ENCODE measurements at places on chromosomes 5 and 9. TPM values are rescaled to one million over a fixed set of nuclear protein-coding genes. Genes with fewer than 3 reads are reported as not detected.

- DNase-seq, result no peak
- peaks cover 73% of the 10 kb centered on the region for H3K27me3 ChIP-seq
- H3K36me3 ChIP-seq, result no peaks in the 10 kb centered on the region
- no peaks in the 10 kb centered on the region for H3K4me1 ChIP-seq
- no peak overlapping the region for H3K4me3 ChIP-seq
- no peak overlapping the region for H3K27ac ChIP-seq
These were observed 6.0 kb downstream of the ISL1 start for GRCh38 chr5:51389288-51389576.

- H3K27ac ChIP-seq, result no peak overlapping the region
- DNase-seq, result no peak
- no peaks in the 10 kb centered on the region for H3K36me3 ChIP-seq
- no peaks in the 10 kb centered on the region for H3K27me3 ChIP-seq
- H3K4me3 ChIP-seq, result no peak overlapping the region
These were observed 404.0 kb upstream of the GRIA1 start for GRCh38 chr5:153086486-153086885.

GRCh38 chr5:173780235-173781234, 107.6 kb upstream of the CPEB4 start:
- no peak for DNase-seq
- H3K4me3 ChIP-seq, result no peak overlapping the region
- no peak overlapping the region for H3K27ac ChIP-seq
- H3K4me1 ChIP-seq, result peaks cover 25% of the 10 kb centered on the region
- no peaks in the 10 kb centered on the region for H3K27me3 ChIP-seq

DNA sequence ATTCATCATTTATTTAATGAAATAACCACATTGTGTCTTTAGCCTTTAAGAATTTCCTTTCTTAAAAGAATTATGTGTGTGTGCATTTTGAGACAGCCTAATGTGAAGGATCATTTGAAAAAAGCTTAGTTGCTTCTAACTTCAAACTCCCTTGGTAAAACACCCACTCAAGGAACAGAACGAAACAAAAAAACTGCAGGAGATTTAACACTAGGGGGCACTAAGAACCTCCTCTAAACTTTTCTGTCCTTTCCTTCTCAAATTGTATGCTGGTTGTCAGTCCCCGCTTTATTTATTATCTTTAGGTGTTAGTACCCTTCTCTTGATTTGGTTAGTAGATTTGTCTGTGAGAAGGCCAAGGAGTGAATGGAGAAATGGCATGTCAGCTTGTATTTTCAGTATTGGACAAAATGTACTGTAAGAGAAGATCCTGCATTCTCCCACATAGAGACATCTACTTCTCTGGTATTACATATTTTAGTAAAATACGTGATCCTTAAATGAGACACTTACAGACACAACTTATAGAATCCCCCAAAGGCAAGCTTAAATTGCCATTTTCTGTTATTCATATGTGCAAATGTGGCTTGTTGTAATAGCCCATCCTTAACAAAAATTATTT, 229.7 kb downstream of the MRPS30 start:
- no peaks in the 10 kb centered on the region for H3K4me1 ChIP-seq
- H3K27ac ChIP-seq, result no peak overlapping the region
- no peaks in the 10 kb centered on the region for H3K36me3 ChIP-seq
- no peak overlapping the region for H3K4me3 ChIP-seq

DNA sequence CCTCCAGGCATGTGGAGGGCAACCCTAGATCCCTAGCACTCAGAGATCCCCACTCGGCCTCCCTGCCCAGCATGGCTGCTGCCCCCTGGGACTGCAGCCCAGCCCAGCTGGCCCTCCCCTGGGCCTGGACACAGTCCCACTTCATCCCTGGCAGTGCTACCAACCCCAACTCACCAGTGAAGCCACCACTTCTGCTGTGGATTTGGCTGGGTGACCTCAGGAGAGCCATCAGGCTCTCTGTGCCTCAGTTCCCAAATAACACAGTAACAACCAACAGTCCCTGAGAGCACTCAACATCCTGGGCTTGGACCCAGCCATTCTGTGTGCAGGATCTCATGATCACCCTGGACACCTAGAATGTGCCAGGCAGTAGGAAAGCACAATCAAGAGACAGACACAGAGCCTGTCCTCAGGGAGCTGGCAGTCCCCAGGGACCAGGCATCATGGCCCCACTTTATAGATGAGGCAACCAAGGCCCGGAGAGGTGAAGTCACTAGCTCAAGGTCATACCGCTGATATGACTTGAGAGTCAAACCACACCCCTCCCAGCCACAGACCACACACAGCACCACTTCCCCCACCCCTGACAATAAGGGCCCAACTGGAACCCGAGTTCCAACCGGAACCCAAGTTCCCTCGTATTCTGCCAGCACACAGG, 4.7 kb upstream of the PSMB7 start:
- H3K36me3 ChIP-seq, result peaks cover 3% of the 10 kb centered on the region
- H3K27ac ChIP-seq, result no peak overlapping the region
- H3K4me1 ChIP-seq, result peaks cover 3% of the 10 kb centered on the region
- H3K4me3 ChIP-seq, result no peak overlapping the region
- no peak for DNase-seq
- no peaks in the 10 kb centered on the region for H3K27me3 ChIP-seq

- H3K4me1 ChIP-seq, result no peaks in the 10 kb centered on the region
- no peaks in the 10 kb centered on the region for H3K36me3 ChIP-seq
- no peak overlapping the region for H3K27ac ChIP-seq
- DNase-seq, result no peak
These were observed 38.0 kb downstream of the ZNF622 start for GRCh38 chr5:16427587-16427986.

DNA sequence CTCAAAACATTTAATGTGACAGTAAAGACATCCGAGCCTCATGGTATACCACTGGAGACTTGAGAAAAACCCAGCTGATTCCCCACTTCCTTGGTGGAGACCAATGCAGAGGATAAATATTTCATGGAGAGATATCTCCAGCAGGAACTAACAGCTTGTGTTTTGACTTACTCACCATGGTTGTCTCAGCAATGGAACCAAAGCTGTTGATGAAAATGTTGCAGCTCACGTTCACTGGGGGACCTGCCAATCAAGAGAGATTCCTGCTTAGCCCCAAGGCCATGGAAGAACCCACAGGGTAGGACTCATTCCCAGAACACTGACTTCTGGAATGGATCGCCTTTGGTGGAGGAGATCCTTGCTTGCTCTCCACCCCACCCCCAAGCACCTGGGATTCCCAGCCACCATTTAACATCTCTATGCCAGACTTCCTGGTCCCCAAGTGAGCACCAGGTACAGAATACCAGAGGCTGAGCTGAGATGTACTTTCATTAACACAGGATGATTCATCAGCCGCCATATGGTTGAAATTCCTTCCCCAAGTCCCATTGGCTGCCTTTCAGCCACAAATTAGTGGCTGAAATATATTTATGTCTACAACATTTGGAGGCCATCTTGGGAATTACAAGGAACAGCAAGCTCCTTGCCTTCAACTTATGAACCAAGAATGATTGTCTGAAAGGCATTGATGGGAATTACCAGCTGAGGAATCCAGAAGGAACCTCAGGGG, 37.9 kb downstream of the GLRA1 start:
- H3K4me1 ChIP-seq, result no peaks in the 10 kb centered on the region
- H3K27ac ChIP-seq, result no peak overlapping the region
- DNase-seq, result no peak
- no peak overlapping the region for H3K4me3 ChIP-seq
- no peaks in the 10 kb centered on the region for H3K27me3 ChIP-seq

DNA sequence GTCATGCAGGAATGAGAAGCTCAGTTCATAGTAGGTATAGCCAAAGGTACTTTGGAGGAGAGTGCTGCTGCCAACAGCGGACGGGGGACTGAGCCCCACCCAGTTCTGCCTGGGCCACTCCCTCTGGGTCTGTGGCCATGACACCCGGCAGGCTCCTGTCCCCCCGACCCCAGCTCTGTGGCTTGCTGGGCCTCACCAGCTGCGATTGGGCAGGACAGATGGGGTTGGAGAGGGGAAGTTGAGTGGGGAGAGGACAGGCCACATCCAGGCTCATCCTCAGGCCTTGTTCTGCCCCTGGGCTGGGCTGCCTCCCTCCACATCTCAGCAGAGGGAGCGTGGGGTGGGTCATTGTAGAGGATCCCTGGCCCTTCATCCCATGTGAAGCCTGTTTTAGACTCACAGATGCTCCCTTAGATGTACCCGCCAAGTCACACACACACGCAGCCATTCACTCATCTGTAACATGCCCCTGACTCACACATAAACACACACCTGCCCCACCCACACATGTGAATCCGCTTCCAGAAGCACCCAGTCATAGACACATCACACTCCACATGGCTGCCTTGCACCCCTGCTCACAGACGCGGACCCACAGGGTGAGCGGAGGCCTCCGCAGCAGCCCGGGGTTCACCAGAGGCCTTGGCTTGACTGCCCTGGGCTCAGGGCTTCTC, 48.8 kb downstream of the NTNG2 start:
- no peak overlapping the region for H3K27ac ChIP-seq
- H3K36me3 ChIP-seq, result no peaks in the 10 kb centered on the region
- no peaks in the 10 kb centered on the region for H3K4me1 ChIP-seq
- no peak overlapping the region for H3K4me3 ChIP-seq

DNA sequence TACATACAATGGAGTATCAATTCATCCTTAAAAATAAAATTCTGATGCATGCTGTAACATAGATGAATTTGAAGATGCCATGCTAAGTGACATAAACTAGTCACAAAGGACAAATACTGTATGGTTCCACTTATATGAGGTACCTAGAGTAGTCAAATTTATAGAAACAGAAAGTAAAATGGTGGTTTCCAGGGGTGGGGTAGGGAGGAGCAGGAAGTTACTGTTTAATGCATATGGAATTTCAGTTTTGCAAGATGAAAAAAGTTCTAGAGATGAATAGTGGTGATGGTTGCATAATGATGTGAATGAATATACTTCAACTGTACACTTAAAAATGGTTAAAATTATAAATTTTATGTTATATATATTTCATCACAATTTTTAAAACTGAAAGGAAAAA, 57.3 kb upstream of the FNIP1 start:
- no peaks in the 10 kb centered on the region for H3K36me3 ChIP-seq
- peaks cover 10% of the 10 kb centered on the region for H3K4me1 ChIP-seq
- peak; percentile 37 for DNase-seq
- no peaks in the 10 kb centered on the region for H3K27me3 ChIP-seq
- H3K4me3 ChIP-seq, result no peak overlapping the region

GRCh38 chr9:76559286-76559685, 100.3 kb downstream of the GCNT1 start:
- no peak for DNase-seq
- no peaks in the 10 kb centered on the region for H3K36me3 ChIP-seq
- peaks cover 20% of the 10 kb centered on the region for H3K27me3 ChIP-seq
- H3K27ac ChIP-seq, result no peak overlapping the region
- no peak overlapping the region for H3K4me3 ChIP-seq
- peaks cover 16% of the 10 kb centered on the region for H3K4me1 ChIP-seq

GRCh38 chr9:3495855-3496254, 29.9 kb downstream of the RFX3 start:
- no peak overlapping the region for H3K27ac ChIP-seq
- peaks cover 7% of the 10 kb centered on the region for H3K36me3 ChIP-seq
- DNase-seq, result no peak
- no peaks in the 10 kb centered on the region for H3K27me3 ChIP-seq

DNA sequence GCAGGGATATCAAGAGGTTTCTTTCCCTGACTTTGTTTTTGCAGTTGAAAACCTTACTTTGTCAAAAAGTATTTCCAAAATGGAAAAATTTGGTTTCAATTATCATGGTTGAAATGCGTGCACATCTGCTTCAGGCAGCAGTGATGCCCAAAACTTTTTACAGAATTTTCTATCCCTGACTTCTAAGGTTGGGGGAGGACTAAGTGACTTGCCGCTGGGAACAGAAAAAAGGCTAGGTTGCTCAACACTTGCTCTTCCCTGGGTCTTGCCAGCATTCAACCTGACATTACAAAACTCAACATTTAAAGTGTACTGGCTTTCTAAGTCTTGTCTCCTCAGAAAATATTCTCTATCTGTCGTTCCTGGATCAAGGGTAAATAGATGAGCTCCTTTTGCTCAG, 4.7 kb downstream of the KLHL3 start:
- H3K4me3 ChIP-seq, result no peak overlapping the region
- H3K27ac ChIP-seq, result no peak overlapping the region
- H3K27me3 ChIP-seq, result no peaks in the 10 kb centered on the region
- no peak for DNase-seq
- peaks cover 47% of the 10 kb centered on the region for H3K4me1 ChIP-seq

The ITGA2 gene
- total RNA-seq, result 2.0 TPM

The CEMIP2 gene
- total RNA-seq, result 39.7 TPM

The MARCHF3 gene
- 11.8 TPM for total RNA-seq

The TMED9 gene
- 110 TPM for total RNA-seq
